ENCODE measurements at places on chromosomes 2 and 18.

- no peak for DNase-seq
Measured at GRCh38 chr2:217698691-217699090, 304.1 kb downstream of the TNS1 start.

DNA sequence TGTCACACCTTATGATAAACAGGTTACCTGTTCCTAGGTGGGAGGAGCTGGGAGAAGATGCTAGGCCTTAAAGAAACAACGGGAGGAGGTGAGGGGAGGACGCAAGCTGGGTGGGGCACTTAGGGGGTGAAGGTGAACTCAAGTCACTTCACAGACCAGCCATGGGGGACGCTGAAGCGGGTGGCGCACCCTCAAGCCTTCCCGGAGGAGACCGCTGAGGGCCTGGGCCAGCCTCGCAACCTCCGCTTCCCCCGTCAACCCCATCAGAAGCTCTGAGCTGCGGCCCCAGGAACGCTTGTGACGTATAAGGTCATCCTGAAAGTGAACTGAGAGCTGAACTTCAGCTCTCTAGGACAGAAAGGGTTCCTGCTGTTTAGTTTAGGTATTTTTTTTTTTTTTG is 133.5 kb downstream of the MBP start:
- no peak for DNase-seq

DNA sequence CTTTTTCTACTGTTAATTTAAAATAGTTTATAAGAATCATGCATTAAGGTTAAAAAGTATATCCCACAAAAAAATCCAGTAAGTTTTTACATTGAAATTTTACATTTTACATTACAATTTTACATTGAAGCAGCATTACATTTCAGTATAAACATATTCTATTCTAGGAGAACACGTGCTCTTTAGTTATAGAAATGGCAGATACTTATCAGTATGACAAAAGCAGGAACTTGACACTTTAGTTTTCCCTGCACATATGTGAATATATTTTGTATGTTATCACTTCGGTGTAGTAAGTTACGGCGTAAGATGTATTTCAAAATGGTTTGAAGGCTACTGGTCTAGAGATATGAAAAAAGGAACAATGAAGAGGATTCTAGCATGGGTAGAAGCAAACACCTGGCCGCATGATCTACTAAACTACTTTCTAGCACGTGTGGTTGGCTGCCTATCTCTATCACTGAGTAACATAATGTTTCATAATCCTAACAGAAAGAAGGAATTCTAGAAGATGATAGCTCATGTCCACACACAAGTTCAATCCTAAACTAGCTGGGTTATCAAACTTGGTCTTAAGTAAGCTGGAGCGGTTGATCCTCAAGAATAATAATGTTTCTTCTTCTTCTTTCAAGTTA is 5.4 kb downstream of the IMMT start:
- no peak for DNase-seq

DNA sequence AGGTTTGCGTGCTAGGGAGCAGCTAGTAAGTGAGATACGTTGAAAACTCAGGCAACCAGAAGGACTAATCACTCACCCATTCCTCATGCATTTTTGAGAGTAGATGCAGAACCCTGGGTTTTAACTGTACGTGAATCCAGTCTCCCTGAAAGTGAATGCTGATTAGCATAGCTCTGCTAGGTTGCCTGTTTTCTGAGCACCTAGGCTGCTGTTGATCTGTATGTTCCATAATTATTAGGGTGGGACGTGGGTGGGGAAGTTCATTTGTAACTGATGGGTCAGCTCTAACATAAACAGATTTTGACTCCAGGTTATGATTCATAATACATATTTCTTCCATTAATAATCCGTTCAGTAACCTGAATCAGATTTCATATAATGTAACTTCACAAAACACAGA is 379.0 kb upstream of the FANCL start:
- no peak for DNase-seq

GRCh38 chr2:67065046-67065445 is 332.1 kb upstream of the ETAA1 start:
- DNase-seq = no peak

DNA sequence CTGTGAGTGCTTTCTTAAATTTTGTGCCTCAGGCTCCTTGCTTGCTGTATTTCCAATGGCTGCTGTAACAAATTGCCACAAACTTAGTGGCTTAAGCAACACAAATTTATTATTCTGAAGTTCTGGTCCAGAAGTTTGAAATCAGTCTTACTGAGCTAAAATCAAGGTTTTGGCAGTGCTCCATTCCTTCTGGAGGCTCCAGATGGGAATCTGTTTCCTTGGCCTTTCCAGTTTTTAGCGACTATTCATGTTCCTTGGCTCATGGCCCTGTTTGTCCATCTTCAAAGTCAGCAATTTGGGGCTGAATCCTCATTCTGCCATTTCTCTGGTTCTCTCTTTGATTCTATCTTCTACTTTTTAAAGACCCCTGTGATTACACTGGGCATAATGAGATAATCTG is 31.8 kb downstream of the STRADB start:
- no peak for DNase-seq

DNA sequence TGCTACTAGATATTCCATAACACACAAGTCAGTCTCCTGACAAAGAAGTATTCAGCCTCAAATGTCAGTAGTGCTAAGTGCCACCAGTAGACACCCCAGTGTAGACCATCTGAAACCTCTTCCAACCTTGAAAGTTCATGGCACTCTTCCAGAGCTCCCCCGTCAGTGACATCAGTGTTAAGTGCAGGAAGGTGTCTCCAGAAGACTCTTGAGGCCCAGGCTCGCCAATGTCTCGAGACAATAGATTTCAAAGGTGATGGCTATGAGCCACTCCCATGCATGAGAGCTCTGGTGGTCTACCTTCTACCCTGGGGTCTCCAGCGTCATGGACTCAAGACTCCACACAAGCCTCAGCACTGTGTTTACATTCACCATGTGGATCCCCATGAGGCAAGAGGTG is 183.8 kb downstream of the SMAD2 start:
- DNase-seq = no peak

DNA sequence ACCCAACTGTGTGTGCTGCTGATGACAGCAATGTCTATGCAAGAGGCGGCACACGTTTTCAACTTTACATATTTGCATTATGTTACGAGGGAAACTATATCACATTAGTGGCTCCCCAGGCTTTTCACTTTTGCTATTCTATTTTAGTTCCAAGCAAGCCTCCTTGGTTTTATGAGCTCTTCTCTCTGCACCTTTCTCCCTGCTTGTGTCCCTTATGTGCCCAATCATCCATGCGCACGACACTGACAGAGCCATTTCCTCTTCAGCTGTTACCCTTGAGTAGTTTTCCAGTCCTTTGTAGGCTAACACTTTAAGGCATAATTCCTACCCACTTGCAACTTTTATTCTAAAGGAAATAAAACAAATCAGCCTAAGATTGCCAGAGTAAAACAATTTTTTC is 154.3 kb downstream of the TCF4 start:
- DNase-seq = no peak

GRCh38 chr2:26270373-26270772 is 25.6 kb downstream of the HADHB start:
- no peak for DNase-seq

DNA sequence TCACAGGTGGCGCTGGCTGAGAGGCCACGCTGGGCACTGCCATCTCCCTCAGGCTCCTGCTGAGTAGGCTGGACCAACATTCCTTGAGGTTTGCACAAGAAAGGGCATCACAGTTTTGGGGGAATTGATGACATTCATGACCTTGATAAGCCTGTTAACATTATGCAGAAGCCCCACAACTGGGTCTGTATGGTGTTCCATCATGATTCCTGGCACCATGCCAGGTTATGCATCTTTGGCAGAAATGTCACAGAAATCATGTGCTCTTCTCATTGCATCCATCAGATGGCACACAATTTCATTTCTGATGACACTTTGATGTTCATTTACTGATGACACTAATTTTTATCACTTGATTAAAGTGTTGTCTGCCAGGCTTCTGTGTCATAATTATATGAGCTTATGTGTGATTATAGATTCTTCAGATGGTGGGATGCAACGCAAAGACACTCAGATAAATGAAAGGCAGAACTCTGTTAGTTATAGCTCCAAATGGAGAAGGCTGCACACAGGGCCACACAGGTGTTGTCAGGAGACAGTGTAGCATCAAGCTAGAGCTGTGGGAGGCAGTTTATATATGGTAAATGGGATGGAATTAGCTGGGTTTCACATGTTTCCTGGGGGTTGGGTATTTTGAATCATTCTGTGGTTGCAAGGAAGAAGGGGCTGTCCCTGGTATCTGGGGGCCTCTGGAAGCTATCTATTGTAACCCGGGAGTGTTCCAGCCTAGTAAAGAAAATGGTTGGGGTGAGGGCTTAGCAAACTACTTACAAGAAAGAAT is 191.3 kb downstream of the SLC39A10 start:
- DNase-seq = no peak

Measured in left colon (tissue), 2 donors.